ENCODE measurements at places on chromosomes 2 and 18.

GRCh38 chr18:77220726-77221125 is 28.9 kb upstream of the GALR1 start:
- no peak for DNase-seq

DNA sequence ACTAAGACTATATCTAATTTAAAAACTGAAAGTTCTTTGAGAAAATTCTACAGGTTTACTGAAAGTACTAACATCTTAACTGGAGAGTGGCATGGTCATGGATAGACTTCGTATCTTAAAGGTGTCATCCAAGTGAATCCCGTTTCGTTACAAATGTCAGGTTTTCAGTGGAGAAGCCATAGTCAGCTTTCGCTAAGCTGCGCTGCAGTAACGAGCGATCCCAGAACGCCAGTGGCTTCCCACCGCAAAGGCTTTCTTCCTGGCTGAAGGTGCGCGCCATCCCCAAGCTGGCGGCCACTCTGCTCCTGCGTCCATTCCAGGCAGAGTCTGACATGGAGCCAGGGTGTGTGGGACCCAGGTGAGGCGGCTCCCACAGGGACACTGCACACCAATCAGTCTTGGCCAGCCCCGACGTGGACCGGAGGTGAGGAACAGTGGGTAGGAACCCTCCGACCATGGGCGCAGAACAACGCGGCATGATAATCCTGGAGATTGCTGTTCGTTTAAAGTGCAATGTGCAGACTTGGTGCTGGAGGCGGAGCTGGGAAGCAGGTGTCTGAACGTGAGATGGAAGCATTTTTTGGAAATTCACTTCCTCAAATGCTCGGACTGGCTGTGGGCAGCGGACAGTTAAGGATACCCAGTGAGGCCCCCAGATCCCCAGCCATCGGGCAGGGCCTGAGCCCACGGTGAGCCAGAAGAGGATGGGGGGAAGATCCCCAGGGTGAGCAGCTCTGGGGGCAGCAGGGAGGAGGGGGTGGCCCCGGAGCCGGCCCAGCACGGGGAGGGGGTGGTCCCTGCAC is 27.8 kb upstream of the KCNG2 start:
- no peak for DNase-seq

DNA sequence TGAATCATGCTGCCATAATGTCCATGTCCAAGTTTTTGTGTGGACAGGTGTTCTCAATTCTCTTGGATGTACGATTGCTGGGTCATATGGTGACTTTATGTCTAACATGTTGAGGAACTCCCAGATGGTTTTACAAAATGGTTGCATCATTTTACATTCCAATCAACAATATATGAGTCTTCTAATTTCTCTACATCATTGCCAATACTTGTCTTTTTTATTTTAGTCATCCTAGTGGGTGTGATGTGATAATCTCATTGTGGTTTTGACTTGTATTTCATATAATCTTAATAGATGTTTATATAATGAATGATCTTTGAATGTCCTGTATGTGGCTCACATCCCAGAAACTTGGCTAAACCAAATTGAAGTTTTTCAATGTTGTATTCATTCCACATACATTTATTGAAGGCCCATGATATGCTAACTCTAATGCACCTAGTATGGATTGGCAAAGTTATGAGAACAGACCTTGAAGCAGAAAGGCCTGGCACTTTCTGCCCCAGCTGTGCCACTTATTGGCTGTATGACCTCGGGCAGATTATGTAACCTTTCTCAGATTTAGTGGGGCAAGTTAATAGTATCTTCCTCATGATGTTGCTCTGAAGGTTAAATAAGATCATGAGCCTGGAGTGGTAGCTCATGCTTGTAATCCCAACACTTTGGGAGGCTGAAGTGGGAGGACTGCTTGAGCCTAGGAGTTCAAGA is 205.4 kb downstream of the RAB3GAP1 start:
- no peak for DNase-seq

- no peak for DNase-seq
Measured at GRCh38 chr2:30444273-30444672, 2.8 kb upstream of the LCLAT1 start.

GRCh38 chr2:71796174-71796593 is 342.8 kb downstream of the DYSF start:
- DNase-seq, result no peak

- DNase-seq, result no peak
Measured at GRCh38 chr18:73007195-73007914, 139.6 kb upstream of the NETO1 start.

Data from activated CD4-positive, alpha-beta T cell treated with anti-CD3 and anti-CD28 coated beads for 48 hours (primary cell).